ENCODE measurements at places on chromosomes 3 and 15.

GRCh38 chr15:59443341-59444072 lies 5.5 kb downstream of the FAM81A start:
- no peak for DNase-seq

DNA sequence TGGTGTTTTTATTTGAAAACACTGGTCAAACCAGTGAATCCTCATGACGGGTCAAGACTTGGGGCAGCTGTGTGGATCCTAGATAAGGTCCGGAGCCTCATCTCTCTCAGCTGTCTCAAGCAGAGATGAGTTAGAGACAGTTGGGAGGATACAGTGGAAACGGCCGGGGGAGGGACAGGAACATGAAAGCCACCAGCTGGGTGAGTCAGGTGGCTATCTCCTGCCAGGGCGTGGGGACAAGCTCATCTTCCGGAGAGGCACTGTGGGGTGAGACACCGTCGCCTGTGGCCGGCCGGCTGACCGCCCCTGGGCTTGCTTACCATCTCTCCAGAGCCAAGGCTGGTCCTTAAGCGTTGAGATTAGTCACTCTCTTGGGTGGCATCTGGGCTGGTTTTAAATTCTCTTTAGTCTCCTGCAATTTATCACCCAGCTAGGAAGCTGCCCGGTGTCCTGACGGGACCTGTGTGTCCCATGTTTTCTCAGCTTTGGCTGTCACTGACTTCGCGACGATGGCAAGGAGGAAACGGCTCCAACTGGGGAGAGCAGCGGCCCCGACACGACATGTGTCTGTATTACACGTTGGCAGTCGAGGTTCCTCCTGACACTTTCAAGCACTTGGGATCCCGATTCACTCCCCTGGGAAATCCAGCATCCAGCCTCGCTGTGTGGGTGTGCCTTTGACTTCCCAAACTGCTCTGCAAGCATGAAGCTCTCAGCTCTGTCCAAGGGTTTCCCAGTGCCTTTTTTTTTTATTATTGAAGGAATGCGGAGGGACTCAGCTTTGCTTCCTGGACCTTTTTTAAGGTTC lies 7.5 kb downstream of the ST8SIA2 start:
- no peak for DNase-seq

- DNase-seq = no peak
Observed at GRCh38 chr15:54843006-54843405, 353.7 kb downstream of the RSL24D1 start.

DNA sequence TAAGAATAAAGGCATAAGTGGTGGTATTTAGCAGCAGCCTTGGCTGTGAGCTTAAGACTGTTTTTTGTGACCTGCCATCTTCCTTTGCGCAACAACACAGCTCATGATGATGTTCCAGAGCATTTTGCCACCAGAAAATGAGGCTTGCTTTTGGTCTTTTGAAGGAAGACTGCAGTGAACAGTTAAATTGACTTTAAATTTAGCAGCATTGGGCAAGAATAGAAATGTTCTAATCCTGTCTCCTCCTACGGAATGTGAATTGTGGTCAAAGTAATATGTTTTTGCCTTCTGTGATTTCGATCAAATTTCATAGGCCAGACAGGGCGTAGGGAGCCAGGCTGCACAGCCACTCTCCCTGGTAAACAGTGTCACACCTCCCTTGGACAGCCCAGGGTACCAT lies 460.7 kb upstream of the RASGRP1 start:
- no peak for DNase-seq

DNA sequence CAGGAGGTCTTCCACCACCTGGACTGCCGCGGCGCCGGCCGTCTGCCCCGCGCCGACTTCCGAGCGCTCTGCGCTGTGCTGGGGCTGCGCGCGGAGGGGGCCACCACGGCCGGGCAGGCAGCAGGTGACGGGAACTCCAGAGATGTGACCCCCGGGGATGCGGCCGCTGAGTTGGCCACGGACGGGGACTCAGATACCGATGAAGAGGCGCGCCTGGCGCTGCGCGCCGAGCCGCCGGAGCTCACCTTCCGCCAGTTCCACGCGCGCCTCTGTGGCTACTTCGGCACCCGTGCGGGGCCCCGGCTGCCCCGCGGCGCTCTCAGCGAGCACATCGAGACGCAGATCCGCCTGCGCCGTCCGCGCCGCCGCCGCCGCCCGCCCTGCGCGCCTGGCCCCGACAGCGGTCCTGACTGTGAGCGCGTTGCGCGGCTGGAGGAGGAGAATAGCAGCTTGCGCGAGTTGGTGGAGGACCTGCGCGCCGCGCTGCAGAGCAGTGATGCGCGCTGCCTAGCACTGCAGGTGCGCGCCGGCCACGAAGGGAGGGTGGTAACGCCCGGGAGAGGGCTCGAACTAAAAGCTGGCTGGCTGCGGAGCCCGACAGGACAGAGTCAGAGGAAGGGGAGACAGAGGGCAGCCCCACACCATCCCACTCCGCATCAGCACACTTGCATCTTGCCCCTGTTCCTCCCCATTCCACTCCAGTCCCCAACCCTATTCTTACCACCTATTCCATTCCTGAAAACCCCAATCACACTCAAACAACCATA lies 885 bp downstream of the EFCC1 start:
- peak; percentile 65 for DNase-seq

DNA sequence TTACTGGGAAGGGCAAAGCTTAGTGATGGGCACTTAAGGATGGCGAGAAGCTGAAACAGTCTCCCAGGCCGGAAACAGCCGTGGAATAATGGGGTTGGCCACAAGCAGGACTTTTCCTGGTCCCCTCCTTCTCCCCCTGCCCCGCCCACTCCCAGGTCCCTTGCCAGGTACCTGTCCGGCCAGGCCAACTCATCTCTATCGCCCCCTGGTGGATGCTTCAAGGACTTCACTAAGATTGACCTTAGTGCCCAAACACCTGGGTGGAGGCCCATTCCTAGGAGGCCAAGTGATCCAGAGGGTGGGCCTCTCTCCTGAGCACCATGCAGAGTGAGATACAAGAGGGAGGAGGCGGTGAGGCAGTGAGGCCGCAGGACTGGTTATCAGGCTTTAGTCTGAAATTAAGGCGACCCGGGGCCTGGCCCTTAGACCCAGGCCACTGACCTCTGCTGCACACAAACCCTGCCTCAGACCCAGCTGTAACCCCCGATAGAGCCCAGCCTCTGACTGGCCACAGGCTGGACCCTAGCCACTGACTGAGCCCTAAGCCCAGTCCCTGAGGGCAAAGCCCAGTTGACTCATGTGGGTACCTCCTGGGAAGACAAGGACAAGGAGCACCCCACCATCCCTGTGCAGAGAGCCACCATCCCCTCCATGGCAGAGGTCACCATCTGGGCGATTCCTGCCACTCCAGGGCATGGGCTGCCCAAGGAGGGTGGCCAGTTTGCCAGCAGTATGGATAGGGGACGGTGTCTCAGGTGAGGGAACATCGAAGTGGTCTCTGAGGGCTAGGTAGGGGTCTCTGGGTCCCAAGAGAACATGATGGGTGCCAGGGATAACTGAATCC lies 37.6 kb downstream of the VIPR1 start:
- DNase-seq = peak; percentile 76

DNA sequence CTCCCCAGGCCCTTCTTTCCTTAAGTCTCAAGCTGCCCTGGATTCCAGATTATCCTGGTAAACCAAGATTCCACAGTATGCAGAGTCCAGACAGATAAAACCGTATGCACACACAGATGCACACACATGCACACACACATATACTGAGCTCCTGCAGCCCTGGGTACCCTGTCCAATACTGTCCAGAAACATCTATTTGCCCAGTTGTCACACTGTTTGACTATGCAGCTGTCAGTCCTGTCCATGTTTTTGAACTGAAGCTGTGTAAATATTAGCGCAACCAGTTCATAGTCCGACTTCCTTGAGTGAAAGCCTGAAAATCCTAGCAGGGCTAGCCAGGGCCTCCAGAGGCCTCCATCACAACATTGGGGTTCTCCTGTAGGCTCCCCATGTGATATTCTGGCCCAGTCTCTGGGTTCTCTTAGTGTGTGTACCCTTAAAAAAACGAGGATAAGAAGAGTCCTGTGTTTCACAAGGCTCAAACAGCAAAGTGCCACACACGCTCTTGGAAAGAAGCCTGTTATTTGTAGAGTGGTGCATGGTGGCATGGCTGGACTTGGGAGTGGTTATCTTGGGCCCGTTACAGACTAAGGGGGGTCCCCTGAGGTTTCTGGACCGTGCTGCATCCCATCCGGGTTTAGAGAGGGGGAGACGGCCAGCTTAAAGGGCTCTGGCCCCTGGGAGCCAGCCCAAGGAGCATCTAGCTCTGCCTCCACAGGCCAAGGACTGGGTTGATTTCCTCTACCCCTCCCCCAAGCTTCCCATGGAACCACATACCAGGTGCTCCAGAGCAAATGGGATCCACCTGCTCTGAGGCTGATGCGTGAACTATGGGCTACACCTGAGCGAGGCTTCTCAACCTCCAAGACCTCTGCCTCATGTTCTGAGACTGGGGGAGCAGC lies 108.3 kb downstream of the IQSEC1 start:
- no peak for DNase-seq

DNA sequence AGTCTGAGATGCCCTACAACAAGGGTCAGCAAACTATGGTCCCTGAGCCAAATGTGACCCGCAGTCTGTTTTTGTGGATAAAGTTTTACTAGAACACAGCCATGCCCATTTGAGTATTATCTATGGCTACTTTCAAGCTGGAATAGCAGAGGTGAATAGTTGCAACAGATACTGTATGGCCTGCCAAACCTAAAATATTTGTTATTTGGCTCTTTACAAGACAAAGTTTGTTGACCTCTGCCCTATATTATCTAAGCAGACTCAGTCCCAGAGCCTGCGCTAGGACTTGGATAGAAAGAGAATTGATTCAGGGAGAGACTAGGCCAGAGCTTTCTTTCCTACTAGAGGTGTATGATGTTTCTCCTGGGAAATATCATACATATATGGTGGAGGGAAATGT lies 81.7 kb upstream of the NMNAT3 start:
- no peak for DNase-seq

- DNase-seq = no peak
Observed at GRCh38 chr3:176787506-176787905, 409.8 kb downstream of the TBL1XR1 start.

GRCh38 chr3:61114316-61114953 lies 136.8 kb downstream of the FHIT start:
- no peak for DNase-seq

GRCh38 chr3:124429129-124429815 lies 301.0 kb upstream of the UMPS start:
- no peak for DNase-seq

DNA sequence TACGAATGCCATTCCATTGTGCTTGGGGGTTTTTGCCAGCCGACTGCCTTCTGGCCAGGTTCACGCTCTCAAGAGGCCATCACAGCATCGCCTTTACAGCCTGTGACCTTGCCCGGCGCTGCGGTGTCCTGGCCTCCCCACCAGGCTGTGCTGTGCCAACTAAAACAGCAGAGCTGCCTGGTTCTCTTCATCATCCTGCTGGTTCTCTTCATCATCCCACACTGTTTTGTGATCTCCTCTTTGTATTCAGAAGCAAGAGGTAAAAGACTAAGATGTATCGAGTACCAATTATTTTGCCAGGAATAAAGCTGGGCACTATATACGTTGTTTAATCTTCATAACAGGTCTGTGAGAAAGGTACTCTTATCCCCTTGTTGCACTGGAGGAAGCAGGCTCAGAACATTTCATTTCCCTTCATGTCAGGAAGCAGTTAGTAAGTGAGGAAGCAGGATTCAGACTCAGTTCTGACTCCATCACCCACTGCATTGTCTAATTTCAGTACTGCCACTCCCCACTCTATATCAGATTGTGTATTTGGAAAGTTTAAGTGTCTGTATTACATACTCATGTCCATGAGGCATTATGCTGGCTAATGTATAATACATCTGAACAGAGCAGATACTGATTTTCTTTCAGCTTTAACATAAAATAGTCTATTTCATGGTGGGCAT lies 92.7 kb downstream of the LRRC28 start:
- DNase-seq = no peak

GRCh38 chr15:71114066-71114680 lies 1.1 kb upstream of the THSD4 start:
- DNase-seq = no peak

GRCh38 chr3:58502872-58503271 lies 11.0 kb downstream of the KCTD6 start:
- DNase-seq = no peak

DNA sequence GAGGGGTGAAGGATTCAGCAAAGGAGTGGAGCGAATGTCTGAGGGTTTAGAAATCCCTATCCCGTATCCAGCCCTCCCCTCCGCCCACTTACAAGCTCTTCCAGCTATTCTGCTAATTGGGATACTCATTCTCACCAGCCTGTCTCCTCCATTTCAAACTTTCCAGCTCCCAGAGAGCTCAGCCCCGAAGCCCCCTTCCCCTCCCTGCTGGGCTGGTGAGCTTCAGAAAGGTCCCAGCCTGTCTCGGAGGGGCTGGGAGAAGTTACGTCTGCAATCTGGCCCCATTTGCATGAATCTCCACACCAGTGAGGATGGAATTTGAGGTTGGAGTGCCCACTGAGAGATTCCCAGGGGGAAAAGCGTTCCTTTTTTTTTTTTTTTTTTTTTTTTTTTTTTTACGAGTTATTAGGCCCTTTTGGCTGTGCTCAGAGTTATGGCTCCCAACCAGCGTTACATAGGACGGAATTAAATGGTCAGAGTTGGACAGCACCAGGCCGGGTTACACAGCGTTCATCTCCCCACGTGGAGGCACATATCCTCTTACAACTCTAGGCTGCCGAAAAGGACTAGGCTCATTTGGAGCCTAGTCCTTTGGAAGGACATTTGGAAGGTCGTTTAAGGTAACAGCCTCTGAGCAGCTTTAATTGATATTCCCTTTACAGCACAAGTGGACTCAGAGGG lies 34.6 kb downstream of the FGD5 start:
- no peak for DNase-seq

- no peak for DNase-seq
Observed at GRCh38 chr15:26893351-26894065, 26.6 kb downstream of the GABRA5 start.

DNA sequence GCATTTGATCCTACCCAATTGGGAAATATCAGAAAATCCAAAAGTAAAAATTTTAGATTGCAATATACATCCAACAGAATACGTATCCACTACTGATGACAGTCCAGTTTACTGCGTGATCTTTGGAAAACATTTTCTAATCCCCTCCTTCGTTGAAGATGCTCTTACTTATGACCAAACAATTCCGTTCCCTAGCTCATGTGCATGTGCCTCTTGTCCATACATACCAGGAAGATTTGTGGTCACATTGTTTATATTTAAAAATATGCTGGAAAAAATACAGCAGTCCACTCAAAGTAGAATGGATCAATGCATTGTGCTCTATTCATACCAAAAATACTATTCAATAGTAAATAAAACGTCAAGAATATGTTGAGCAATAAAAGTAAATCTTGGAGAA lies 135.3 kb downstream of the CHL1 start:
- no peak for DNase-seq

- no peak for DNase-seq
Observed at GRCh38 chr15:62782896-62783295, 259.7 kb upstream of the TPM1 start.

GRCh38 chr15:78002996-78003395 lies 74.5 kb downstream of the TBC1D2B start:
- DNase-seq = no peak

- DNase-seq = no peak
Observed at GRCh38 chr3:69294014-69294766, 91.7 kb downstream of the FRMD4B start.

- no peak for DNase-seq
Observed at GRCh38 chr15:87207990-87208580, 1048.5 kb downstream of the NTRK3 start.
